ENCODE measurements at places on chromosomes 2 and 18. TPM values are rescaled to one million over a fixed set of nuclear protein-coding genes. Genes with fewer than 3 reads are reported as not detected.

Gene AFF3
- total RNA-seq: 22.0 TPM

- DNase-seq: no peak
These were observed 231.5 kb downstream of the TTC32 start for GRCh38 chr2:19670303-19670702.

Gene TDRD15
- total RNA-seq: 0.55 TPM

- DNase-seq: no peak
These were observed 76.8 kb downstream of the ABI2 start for GRCh38 chr2:203404996-203405395.

DNA sequence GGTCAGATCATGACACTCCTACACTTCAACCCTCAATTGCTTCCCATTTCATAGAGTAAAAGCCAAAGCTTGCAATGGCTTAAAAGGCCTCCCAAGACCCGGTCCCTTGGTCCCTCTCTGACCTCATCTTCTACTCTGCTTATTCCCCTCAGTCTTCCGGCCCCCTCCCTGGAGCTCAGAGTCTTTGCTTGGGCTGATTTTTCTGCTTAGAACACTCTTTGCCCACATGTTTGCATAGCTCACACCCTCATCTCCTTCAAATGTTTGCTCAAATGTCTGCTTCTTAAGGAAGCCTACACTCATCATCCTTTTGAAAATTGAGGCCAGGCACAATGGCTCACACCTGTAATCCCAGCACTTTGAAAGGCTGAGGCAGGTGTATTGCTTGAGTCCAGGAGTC, 65.6 kb upstream of the CAPN13 start:
- DNase-seq: no peak

Gene GALR1
- total RNA-seq: 0.71 TPM

GRCh38 chr2:147925886-147926285, 81.1 kb downstream of the ACVR2A start:
- no peak for DNase-seq

Gene PARD3B
- 51.5 TPM for total RNA-seq

Gene CTLA4
- total RNA-seq: not detected

GRCh38 chr2:141899740-141900139, 231.1 kb downstream of the LRP1B start:
- DNase-seq: no peak

DNA sequence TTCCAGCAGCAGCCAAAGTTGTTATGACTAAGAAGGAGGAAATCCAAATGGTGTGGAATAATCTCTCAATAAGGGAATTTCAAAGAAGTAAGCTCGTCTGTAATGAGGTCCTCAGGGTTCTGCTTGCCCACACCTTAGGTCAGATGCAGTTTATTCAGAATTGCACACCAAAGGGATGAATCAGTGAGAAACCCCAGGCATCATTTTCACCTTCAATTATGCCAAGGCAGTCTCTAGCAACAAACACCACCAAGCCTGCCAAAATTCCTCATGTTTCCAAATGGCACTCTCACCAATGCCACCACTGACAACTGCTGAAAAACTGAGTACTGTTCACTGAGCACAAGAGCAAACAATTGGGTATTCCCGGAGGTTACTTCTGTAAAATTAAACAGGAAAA, 43.6 kb downstream of the KCNG3 start:
- no peak for DNase-seq

Data from sigmoid colon (tissue), 7 donors.